ENCODE measurements at places on chromosomes 7 and 10. TPM values are rescaled to one million over a fixed set of nuclear protein-coding genes. Genes with fewer than 3 reads are reported as not detected.

Gene PROSER2
- 13.0 TPM for polyA plus RNA-seq

Gene RELN
- 0.01 TPM for polyA plus RNA-seq

Gene EPDR1
- polyA plus RNA-seq: not detected

Gene LSM8
- 50.2 TPM for polyA plus RNA-seq

Gene GRID1
- 0.03 TPM for polyA plus RNA-seq

Gene UCN3
- polyA plus RNA-seq: not detected

Gene MMP21
- polyA plus RNA-seq: not detected

Gene FAM171A1
- 7.5 TPM for polyA plus RNA-seq

Gene GIMAP6
- polyA plus RNA-seq: 0.09 TPM

Gene SPDYE2B
- not detected for polyA plus RNA-seq

Gene ADAM12
- polyA plus RNA-seq: 0.07 TPM

Gene HYAL4
- polyA plus RNA-seq: 0.39 TPM

Gene AKR1B1
- 148 TPM for polyA plus RNA-seq

Gene MLLT10
- polyA plus RNA-seq: 35.8 TPM

Gene PNLIPRP1
- polyA plus RNA-seq: not detected
